Amniotic epithelial cell (primary cell): ENCODE measurements at places on chromosomes 7 and 10.

DNA sequence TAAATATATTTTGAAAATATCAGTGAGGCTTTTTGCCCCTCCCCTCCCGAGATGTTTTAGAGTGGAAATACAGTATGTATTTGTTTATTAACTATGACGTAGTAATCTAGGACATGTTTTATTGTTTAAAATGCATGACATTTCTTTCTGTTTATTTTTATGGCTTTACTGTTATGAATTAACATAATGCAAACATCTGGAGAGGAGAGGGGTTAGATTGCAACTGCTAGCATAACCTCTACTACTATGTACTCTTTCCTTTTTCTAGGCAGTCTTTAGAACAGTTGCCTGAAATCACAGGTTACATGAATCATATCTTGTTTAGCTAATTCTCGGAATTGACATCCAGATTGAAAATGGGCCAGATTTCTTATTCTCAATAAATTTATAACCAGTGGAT lies 7.4 kb downstream of the BTAF1 start:
- no peak for DNase-seq

- no peak for DNase-seq
Observed at GRCh38 chr10:100812978-100813377, 67.6 kb downstream of the PAX2 start.

GRCh38 chr7:69799048-69799697 lies 200.9 kb downstream of the AUTS2 start:
- DNase-seq: no peak

DNA sequence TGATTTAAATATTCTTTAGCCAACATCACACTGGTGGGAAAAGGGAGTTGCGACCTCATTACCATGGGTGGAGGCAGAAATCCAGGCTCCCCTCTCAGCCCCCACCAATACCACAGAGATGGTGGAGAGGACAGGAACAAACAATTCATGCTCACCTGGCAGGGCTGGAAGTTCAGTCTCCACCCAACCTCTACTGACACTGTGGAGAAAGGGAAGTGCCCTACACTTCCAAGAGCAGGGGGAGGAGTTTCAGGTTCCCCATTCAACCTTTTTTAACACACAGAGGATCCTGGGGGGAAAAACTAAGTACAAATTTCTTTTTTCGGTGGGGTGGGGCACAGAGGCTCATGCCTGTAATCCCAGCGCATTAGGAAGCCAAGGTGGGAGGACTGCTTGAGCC lies 210.1 kb upstream of the KCTD7 start:
- DNase-seq: no peak

- no peak for DNase-seq
Observed at GRCh38 chr10:8360365-8360764, 305.9 kb downstream of the GATA3 start.

DNA sequence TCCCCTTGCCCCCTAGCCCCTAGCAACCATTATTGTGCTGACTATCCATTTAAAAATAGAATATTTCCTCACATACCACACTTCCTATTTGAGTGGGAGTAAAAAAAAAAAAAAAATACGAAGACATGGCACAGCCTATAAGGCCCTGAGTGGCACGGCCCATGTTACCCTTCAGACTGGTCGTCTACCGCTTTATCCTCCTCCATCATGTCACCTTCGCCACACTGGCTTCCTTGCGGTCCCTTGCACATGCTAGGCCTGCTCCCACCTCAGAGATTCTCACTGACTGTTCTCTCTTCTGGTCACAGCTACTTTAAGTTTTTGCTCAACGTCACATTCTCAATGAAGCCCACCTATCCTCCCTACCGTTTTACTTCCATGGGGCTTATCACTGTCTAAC lies 130.3 kb downstream of the ATE1 start:
- DNase-seq: no peak

- peak; percentile 40 for DNase-seq
Observed at GRCh38 chr7:801940-802381, 30.3 kb upstream of the SUN1 start.

- peak; percentile 97 for DNase-seq
Observed at GRCh38 chr7:66281678-66282590, 76.8 kb downstream of the TPST1 start.

GRCh38 chr7:30040938-30041337 lies 12.7 kb downstream of the PLEKHA8 start:
- no peak for DNase-seq

DNA sequence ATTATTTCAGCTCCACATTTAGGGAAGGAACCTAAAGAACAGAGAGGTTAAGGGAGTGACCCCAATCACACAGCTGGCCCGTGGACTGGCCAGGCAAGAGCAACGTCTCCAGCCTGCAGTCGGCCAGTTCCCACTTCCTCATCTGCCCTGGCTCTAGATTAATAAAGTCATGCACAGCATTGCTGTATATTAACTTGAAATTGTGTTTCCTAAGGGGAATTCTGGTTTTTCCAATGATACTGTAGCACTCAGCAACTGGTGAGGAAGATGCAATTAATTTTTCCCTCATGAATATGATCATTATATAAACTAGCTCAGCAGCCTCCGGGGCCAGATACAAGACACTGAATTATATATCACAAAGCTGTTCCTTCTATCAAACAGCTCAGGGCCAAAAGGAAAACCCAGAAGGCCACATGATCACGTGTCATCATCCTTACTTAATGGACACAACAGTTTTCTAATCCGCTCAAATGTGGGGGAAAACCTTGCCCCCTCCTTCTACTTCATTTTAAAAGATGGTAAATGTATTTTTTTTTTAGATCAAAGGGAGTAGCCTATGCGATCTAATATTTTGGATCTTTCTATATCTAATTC lies 295.3 kb upstream of the PRKCQ start:
- no peak for DNase-seq

- DNase-seq: no peak
Observed at GRCh38 chr7:141017555-141017954, 2.8 kb upstream of the MRPS33 start.

GRCh38 chr10:480928-481552 lies 208.4 kb downstream of the DIP2C start:
- peak; percentile 35 for DNase-seq

- no peak for DNase-seq
Observed at GRCh38 chr7:101390901-101391301, 28.2 kb downstream of the COL26A1 start.

DNA sequence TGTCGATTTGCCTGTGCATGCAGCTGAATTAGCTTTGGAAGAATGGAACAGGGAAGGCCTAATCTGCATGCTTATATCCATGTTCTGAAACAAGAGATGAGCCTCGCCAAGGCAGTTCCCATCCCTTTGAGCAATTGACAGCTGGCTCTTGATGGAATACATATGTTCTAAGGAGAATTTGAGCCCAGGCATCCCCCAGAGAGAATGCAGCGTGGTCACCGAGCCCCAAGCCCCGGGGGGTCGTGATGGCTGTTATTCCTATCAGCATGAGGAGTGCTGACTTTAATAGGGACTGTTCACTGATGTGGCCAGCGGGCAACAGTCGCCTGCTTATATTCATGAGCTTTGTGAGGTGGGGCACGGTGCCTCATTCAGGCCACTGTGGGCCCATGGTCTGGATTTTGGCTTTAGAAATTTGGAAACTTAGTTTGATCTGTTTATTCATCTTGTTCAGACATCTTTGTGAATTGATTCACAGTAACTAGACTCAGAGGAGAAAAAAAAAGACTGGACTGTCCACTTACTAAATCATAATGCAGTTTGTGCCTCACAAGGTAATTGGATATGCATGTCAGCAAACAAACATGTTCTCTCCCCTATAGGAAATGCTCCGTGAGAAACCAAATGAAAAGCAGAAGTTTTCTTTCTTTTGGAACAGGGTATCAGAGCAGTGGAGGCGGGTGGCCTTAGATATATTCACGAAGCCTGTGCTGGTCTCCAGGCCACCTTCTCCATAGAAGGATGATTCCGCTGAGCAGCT lies 204.9 kb downstream of the CCDC3 start:
- DNase-seq: no peak

DNA sequence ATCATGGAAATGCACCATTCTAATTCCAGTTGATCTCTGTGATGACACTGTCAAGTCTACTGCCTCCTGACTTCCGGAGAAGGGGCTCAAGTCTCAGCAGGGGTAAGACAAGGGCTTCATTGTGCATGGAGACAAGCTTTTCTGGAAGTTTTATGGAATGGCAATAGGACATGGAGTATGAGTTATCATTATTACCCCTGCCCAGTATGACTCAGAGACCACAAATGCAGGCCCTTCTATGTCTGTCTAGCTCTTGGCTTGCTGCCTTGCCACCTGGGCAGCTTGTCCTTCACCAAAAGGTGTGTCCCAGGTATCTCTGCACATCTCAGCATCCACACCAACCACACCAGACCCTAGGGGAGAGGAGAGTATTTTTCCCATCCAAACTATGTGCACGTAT lies 34.9 kb upstream of the KIAA1217 start:
- DNase-seq: no peak

DNA sequence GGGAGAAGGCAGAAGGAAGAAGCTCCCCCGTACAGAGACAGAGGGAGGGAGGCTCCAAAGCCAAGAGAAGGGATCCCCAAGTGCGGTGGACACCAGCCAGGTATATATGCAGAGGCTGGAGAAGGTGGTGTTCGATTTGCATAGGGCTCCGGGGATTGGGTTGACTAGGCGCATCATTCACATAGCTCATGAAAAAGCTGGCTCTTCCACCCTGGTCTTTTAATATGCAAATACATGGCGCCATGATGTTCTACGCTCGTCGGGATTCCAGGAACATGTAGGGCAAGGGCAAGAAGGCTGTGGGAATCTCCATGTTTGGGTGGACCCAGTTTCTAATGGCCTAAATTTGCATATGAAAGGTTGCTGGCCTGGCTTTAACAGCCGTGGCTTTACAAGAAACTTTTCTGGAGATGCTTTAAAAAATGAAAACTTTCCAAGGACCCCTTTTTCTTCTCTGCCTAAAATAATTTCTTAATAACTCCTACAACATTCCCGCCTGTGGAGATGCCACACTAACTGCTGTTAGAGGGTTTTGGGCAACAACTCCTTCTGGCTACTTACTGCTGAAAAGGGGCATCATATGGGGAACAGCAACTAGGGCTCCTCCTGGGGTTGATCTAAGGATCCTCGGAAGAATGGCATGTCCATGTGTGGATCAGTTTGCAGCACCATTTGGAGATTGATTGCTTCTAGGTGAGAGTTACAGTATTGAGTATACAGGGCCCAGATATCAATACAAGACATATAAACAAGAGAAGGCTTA lies 28.3 kb downstream of the C1GALT1 start:
- DNase-seq: no peak

DNA sequence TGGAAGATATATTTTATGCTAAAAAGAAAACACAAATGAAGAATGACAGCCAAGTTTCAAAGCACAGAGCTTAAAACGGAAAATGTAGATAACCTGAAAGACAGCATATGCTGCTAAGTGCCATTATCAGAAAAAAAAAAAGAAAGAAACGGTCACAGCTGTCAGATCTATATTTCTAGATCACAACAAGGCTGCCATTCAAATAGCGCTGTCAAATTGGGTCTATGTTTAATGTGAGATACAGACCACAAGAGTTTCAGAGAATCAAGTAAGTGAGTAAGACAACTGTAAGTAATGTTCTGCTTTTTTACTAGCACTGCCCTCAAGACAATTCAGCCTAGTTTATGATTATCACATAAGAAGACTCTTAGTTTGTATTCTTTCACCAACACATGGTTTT lies 66.1 kb upstream of the RNF148 start:
- no peak for DNase-seq

DNA sequence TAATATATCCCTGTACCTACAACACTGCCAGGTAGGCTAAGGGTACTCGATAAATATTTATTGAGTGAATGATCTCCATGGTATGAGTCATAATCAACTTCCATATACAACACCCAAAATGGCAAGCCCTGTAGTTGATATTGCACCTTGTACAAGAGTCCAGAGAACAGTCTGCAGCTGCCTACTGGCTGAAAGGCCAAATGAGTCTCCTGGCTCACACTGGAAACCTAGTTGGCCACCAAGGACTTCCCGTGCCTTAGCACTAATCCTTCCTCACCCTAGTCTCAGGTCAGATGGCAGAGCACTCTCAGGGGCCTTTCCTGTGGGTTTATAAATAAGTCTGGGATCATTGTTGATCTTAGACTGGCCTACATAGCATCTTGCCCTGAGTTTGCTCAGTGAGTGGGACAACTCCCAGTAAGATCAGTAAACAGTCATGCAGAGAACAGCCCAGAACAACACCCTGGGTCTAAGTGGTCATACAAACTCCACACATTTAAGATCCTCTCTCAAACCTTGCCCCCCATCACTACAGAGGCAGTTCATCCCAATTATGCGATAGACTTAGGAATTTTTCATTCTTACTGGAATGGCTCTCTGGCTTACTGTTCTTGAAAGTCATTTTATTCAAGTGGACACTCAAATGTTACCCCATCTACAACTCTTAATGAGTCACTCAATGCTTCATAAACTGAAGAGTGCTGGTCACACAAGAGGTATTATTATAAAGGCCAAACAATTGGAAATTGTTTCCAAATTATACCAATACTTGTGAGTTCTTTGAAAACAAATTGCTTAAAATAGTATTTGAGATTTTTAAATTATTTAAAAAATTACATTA lies 14.7 kb upstream of the SLC16A9 start:
- no peak for DNase-seq

DNA sequence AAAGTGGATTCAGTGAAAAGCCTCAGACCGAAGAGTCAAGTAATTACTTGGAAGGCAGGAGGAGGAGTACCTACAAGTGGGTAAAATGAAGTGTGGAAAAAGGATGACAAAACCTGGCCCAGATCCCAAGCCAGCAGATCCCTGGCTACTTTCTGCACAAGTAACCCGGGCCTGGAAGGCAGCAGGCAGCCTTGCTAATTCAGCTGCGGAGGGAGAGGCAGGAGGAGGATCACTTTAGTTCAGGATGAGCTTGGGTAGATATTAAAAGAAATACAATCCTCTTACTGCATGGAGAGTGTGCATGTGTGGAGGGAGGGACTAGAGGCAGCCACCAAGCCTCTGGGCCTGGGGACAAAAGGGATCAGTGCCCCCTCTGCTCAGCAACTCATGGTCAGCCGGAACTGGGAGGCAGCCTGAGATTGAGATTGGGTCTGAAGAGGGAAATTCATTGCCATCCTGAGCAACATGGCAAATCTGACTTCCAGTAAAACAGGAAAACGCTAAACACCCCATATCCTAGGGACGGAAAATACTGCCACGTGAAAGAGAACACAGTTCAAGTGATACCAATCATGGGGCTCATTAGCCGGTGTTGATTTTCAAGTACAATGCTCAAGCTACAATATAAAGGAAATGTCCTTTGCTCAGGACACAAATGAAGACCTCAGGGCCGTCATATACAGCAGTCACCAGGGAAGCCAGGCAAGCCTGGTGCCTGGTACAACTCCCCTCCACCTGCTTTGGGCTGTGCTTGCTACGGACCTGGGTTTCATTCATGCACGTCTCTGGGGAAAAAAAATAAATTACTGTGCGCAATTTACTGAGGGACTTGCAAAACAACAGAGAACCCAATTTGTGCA lies 1.3 kb downstream of the AMPH start:
- DNase-seq: no peak

- no peak for DNase-seq
Observed at GRCh38 chr7:86931439-86931838, 128.0 kb downstream of the ELAPOR2 start.
